WTC11 (cell line): ENCODE measurements at places on chromosomes 4 and X. TPM values are rescaled to one million over a fixed set of nuclear protein-coding genes. Genes with fewer than 3 reads are reported as not detected.

Gene CRMP1
- total RNA-seq, result 109 to 134 TPM (median 110 TPM) in 3 replicates

Gene TMEM47
- total RNA-seq, result 14.9 to 24.4 TPM (median 15.7 TPM) in 3 replicates

DNA sequence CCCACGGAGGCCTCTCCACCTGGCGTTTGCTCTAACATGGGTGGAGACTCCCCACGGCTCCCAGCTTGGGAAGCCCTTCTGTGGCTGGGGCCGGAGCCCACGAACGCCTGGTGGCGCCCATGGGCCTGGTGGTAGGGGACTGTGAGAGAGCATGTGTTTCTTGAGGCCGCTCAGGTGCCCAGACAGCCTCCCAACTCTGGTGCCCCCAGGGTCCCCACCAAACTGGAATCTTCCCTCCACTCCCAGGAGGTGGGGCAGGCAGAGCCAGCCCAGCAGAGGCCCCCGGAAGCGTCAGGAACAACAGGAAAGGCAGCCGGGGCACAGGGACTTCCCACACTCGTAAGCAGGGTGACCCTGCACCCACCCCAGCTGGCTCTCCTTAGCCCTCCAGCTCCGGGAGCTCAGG is 33.3 kb upstream of the FGFR3 start:
- no peak for DNase-seq

- DNase-seq, result peak; percentile 78
Observed at GRCh38 chrX:25015486-25016360, at the start of gene ARX. Gene ARX, minus strand, starts transcription at chrX:25015965. Its CDS starts 228 bp downstream, at chrX:25015737.

- no peak for DNase-seq
Observed at GRCh38 chrX:118751950-118752783, 24.8 kb downstream of the IL13RA1 start.

Gene NLGN3
- total RNA-seq, result 10.6 to 11.7 TPM (median 10.8 TPM) in 3 replicates

DNA sequence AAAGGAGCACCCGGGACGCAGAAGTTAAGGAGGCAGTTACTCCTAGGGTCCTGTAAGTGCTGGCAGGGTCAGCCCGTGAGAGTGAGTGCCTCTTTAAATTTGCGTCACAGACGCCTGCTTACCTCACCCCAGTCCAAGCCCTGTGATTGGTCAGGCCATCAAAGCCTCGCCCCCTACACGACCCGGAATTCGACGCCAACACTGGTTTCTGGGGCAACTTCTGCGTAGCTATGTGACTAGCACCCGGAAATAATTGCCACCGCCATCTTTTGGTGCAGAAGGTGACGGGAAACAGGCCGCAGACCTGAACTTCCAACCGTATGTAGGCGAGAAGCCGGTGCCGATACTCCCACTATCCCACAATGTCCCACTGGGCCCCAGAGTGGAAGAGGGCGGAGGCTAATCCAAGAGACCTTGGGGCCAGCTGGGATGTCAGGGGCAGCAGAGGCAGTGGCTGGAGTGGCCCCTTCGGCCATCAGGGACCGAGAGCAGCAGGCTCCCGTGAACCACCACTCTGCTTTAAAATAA is at the start of gene DDX53:
TSS of gene DDX53 (plus strand) at position 265 of the 528 bp plus-strand sequence. CDS start at position 363, 98 bp downstream.
- peak; percentile 10 for DNase-seq

Gene MAOA
- 6.0 to 7.6 TPM (median 6.7 TPM) in 3 replicates for total RNA-seq

Gene TLR3
- total RNA-seq, result 1.4 to 1.8 TPM (median 1.5 TPM) in 3 replicates

DNA sequence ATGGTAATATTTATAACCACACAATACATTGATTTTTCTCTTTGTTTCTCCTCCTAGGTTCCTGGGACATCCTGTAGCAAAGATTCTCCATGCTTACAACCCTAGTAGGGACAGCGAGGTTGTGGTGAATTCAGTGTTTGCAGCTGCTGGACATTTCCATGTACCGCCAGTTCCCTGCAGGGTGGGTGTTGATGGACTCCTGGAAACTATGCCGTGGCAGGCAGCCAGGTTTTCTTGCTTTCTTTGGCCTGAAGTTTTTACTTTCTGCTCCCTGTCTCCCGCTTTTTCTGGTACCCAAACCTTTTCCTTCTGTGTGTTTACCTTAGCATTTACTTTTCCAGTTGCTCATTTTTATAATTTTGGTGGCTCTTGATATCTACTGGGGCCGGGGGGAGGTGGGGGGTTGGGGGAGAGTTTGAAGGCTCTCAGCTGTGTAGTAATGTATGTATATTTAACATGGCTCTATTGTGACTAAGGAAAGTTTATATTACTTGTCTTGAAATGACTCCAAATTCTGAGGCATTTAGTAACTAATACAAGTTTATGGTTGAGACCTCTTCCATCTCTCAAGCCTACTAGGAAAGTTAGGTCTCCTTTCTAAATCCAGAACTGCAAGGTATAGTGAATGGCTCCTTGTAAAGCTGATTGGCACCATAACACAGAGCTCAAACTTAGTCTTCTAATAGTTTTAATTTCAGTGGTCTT is 89.7 kb downstream of the TMEM131L start:
- no peak for DNase-seq

GRCh38 chrX:130682990-130683389 is 220.0 kb downstream of the ENOX2 start:
- DNase-seq, result no peak

Gene SLC2A9
- 0.64 TPM in 1 of 3 replicates, not detected in the others for total RNA-seq

GRCh38 chr4:109672169-109672930 is 30.9 kb downstream of the CASP6 start:
- DNase-seq, result no peak

DNA sequence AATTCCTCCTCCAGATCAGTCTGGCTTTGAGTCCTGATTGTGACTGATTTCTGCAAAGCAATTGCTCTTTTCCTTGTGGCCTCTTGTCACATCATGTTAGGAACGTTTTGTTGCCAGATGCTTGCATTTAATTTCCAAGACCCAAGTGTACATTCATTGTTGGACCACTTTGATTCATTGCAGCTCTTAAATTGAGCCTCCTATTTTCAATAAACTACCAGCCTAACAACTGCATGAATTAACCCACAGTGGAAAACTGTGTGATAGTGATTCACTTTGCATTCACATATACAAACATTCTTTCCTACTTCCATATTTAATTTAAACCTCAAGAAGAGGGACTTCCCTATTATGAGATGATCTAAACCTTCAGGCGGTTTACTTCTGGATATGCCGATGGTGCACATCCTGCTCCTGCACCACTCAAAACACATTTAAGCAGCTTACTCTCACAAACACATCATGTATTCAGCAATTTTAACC is 118.4 kb downstream of the AFF1 start:
- DNase-seq, result no peak

- DNase-seq, result no peak
Observed at GRCh38 chrX:48839686-48840085, 4.3 kb upstream of the PCSK1N start.

Gene SOWAHD
- 3.6 to 5.0 TPM (median 4.3 TPM) in 3 replicates for total RNA-seq

- no peak for DNase-seq
Observed at GRCh38 chrX:71315917-71316316, 14.4 kb downstream of the ITGB1BP2 start.

DNA sequence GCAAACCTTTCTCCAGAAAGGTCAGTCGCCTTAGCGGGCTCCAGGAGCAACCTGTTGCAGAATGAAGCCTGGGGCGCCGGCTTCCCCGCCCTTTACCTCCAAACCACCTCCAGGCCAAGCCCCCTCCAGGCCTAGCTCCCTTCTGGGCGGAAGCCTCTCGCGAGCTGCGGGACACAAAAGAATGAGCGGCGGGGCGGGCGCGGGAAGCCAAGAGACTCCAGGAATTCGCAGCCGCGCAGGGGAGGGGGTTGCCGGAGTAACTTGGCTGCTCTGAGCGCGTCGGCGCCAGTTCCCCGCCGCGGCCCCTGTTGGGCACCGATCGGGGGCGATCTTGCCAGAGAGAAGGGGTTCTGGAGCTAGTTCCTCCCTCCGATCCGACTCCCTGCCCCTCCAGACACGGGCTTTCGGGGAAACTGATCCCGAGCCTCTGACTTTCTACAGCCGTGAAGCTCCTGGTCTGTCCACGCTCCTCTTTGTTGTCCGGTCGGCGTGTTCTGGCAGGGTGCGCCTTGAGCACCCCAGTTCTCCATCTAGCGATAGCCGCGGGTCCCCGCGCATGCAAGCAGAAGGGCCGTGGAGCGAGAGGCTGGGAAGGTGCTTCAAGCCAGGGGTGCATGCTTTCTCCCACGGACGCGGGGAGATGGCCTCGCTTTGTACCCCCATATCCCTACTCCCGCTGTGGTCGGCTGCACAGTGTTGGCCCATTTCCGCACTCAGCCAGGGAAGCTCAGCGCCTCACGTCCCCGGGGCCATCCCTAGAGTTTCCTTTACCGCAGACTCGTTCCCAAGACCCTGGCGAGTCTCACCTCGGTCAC is 1.2 kb downstream of the PROM1 start:
- peak; percentile 93 for DNase-seq

DNA sequence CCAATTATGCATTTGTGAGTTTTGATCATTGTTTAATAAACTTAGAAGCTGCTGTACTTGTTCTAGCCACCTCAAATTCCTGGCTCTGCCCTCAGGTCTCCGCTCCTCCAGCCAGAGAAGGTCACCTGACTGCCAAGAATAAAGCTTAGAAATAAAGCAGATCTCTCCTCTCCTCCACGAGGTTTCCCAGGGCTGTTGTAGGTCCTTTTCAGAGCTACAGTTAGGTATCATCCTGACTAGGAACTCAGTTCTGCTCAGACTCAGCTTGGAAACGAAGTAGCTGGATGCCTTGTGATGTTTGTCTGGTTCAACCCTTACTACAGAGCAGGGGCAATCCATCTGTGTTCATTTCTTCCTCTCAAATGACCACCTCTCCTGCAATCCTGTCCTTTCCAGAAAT is 79.1 kb upstream of the RAPGEF2 start:
- DNase-seq, result no peak

DNA sequence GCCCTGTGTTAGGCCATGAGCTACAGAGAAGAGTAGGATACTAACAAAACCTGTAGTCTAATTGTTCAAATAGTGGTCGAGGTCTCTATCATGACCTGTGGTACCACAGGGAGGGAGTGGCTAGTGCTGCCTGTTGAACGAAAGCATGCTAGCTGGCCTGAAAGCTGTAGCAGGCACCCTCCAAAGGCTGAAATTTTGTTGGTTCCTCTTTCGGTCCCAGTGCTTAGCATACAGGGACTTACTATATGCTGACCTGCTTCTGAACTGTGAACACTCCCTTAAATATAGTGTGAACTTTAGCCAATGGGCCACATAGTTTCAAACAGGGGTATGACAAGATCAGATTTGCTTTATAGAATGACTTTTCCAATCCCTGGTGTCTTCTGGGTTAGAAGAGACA is 113.4 kb downstream of the PJA1 start:
- DNase-seq, result no peak

- DNase-seq, result no peak
Observed at GRCh38 chr4:115433491-115433890, 320.1 kb upstream of the NDST4 start.

- no peak for DNase-seq
Observed at GRCh38 chr4:7364979-7365378, 69.8 kb downstream of the PSAPL1 start.

Gene NRK
- 3.1 to 5.7 TPM (median 4.9 TPM) in 3 replicates for total RNA-seq

- DNase-seq, result no peak
Observed at GRCh38 chr4:60455380-60455779, 744.7 kb upstream of the ADGRL3 start.

- peak; percentile 20 for DNase-seq
Observed at GRCh38 chrX:124388562-124388961, 42.2 kb downstream of the SH2D1A start.

DNA sequence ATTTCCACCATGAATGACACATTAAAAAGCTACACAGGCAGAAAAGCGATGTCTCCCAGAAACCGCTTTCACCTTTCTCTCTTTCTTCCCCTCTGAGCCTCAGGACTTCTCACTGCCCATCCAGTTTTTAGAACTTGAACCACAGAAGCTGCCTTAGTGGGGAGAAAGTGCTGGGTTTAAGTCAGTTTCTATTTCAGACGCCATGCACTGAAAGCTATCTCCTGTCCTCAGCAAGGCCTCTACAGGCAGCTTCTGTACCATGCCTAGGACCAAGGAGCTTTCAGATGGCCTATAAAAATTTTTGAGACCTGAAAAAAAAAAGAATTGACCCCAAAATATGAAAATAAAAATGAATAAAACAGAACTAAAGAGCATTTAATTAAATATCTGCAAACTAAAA is 34.5 kb downstream of the RAB33B start:
- no peak for DNase-seq
